ENCODE measurements at places on chromosomes 12 and 14.

- DNase-seq: no peak
These were observed 25.3 kb downstream of the CMKLR1 start for GRCh38 chr12:108313606-108314351.

DNA sequence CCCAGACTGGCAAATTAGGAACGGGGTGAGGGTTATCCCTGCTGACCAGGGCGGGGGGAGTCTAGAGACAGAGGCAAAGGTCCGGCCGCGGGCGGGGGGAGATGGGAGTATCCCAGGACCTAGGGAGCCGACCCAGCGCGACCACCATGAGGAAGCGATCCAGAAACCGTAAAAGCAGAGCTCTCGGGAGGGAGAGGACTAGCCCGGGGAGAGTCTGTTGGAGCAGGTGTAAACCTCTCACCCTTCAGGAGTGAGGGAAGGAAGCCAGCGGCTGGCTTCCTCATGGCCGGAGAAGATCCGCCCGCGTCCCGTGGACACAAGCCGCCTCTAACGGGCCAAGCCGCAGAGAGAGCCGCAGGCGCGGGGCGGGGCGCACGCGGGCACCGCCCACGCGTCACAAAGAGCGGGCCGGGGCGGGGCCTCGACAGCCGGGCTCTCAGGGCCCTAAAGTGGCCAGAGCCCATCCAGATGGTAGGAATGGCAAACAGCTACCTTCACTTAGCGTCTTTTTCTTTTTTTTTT lies at the start of gene ACRBP:
Gene ACRBP, minus strand, starts transcription at position 350 of the 522 bp plus-strand sequence. Its CDS starts 66 bp downstream, at position 284.
- DNase-seq: no peak

- peak; percentile 89 for DNase-seq
These were observed 28.7 kb downstream of the CCDC85C start for GRCh38 chr14:99575043-99576023.

- DNase-seq: no peak
These were observed 428.0 kb upstream of the TMTC1 start for GRCh38 chr12:30211743-30212142.

GRCh38 chr12:15931590-15932053 lies 20.5 kb downstream of the DERA start:
- no peak for DNase-seq
